ENCODE measurements at places on chromosomes 2 and 18.

- DNase-seq = no peak
These were observed 55.8 kb upstream of the TNP1 start for GRCh38 chr2:216915557-216916150.

DNA sequence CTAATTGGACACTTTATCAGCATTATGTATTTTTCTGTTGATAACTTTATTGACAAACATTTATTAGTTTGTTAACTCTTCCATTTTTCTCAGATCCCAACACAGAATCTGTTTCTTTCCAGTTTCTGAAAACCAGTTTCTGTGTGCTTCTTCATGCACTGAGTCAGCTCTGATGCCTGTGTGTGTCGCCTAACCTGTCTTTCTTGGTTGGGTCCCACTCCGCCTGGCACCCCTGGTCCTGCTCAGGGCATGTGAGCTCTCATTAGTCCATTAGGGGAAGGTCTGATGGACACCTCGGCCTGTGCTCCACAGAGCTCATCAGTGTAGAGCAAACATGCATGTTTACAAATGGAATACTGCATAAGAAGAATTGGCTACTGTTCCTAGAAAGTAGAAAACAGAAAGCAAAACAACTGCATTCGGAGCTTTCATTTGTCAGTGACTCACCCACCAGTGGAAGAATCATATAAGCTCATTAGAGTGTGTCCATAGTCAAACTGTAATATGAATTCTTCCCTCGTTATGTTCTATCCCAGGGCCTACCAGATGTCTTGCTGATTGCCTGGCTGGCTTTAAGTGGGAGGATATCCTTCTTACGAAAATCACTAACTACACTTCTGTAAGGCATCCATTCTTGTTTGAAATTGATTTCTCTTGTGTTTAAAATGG is 137.7 kb downstream of the SNTG2 start:
- DNase-seq = no peak

GRCh38 chr2:12867631-12868287 is 151.0 kb downstream of the TRIB2 start:
- no peak for DNase-seq

GRCh38 chr18:46883180-46883579 is 34.1 kb downstream of the PIAS2 start:
- no peak for DNase-seq

DNA sequence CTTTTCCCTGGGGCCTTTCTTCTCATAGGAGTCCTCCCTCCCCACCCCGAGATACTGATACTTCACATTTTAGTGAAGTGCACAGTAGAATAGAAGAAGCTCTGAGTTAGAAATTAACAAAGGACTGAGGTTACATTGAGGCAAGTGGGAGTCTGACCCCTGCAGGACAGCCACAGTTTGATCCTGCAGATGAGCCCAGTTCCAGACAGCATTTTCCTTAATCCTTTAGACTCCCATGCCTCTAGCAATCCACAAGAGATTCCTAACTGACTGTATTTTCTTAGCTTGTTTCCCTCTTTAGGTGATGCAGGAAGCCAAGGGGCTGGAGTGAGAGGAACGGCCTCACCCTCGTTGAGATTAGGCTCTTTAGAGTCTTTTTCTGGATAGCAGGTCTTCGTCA is 204.0 kb downstream of the CYRIA start:
- DNase-seq = no peak

- no peak for DNase-seq
These were observed 36.8 kb upstream of the IGFBP2 start for GRCh38 chr2:216596236-216596979.

- DNase-seq = no peak
These were observed 124.3 kb downstream of the XRCC5 start for GRCh38 chr2:216233281-216233995.

DNA sequence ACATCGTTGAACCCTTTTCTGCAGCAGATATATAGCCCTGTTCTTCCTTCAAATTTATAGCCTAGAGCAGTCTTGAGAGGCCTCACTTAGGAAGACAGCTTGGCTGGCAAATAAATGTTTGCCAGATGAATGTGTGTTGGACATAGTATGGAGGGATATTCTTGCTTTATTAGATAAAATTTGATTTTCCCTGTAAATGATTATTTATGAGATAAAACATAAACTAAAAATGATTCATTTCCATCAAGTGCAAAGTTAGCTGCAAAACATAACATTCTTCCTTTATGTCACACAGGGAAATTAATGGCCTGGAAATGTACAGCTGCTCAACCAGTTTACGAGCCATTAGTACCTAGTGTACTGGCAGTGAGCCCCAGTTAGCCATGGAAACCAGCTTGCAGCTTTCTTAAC is 82.5 kb downstream of the LIMS1 start:
- no peak for DNase-seq

DNA sequence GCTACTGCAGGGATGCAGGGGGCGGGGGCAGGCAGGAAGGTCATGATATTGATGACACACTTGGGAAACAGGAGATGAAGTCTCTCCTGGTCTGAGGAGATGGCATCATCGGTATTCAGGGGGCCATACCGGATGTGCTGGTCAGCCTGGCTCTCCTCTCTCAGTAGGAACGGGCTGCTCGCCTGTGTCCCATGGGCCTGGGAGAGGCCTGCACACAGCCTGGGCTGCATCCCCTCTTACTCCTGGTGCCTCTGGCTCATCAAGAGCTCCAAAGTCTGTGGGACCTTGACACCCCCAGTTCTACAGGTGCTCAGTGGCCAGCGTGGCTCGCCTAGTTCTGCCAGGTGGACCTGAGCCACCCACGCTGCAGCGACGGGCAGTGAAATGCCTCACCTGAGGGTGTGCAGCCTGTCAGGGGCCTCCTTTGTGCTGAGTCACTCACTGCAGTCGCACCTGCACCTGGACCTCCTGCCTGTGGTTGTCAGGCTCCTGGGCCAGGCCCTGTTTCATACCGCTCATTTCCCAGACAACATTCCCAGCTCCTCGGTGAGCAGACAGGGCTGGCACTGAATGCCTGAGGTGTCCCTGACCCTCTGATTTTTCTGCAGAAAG is 18.6 kb upstream of the CNDP1 start:
- no peak for DNase-seq

- DNase-seq = no peak
These were observed 5.4 kb downstream of the FBXO15 start for GRCh38 chr18:74142252-74142651.

GRCh38 chr2:96626553-96626942 is 11.6 kb downstream of the KANSL3 start:
- no peak for DNase-seq

DNA sequence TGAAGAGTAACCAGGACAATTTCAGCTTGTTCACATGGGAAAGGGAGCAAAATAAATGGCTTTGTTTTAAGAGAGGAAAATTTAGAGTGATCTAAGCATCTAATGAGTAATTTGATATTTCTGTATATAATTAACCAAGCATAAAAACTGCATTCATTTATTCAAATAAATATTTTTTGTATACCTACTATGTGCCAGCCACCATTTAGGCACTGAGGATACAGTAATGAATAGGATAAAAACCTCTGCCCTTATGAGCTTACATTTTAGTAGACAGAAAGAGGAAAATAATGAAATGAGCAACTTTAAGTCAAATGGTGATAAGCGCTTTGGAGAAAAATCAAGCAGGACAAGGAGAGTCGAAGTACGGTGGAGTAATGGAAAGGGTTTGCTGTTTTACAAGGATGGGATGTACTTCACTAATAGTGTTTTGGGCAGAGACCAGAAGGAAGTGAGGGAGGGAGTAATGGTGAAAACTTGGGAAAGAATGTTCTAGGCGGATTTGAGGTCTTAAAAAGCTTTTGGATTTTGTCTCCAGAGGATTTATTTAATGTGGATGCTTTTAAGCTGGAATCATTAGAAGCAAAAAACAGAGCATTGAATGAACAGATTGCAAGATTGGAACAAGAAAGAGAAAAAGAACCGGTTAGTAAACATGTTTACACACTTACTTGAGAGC is 17.4 kb downstream of the NDC80 start:
- no peak for DNase-seq

DNA sequence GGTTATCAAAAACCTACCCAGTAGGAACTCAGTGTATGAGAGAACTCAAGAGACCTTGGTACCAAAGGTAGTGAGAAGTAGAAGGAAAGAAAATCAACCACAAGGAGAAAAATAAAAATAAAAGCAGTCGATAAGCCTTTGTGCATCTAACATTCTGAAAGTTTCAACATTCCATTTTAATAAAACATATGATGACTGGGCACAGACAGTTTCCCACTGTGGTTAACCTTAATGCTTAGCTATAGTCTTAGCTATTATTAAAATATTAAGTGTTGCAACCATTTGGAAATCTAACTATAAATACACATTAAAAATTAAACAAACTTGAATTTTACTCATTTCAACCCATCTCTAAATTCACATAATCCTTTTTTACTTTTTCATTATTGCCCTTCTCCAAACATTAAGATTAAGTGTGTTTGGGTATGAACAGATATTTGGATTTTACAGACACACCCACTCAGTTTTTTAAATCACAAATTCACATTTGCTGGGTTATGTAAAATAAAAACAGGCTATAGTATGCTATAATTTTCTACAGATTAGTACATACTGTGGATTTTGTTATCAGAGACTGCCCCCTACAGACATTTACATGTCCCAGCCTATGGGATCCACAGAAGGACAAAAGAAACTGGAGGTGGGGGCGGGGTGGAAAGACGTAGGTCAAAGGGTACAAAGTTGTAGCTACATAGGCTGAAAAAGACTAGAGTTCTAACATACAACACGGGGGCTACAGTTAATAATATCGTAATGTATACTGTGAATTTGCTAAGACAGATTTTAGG is 32.8 kb downstream of the SRBD1 start:
- DNase-seq = no peak

DNA sequence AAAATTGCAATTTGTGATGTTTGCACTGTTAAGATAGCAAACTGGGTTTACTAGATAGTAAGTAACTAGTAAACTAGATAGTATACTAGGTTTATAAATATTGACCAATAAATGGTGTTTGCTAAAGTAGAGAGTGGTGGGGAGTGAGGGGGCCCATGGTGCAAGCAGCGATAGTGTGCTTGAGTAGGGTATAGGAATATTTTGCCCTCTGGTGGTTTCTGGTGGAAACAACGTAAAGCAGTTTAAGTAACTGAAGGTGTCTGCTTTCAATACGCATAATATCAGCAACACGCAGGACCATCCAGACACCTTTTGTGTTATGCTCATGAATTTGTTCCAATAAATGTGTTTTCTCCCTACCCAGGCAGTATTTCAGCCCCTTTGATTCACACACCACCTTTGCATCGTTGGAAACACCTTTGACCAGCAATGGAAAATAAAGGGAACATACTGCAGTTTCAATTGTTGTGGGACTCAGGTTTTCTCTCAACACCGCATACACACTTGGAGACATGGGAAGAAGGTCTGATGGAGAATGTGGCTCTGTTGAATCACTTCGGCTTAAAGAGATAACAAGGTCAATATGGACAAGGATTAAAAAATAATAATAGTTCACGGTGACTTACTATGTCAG is 16.7 kb upstream of the STAT1 start:
- DNase-seq = no peak

- no peak for DNase-seq
These were observed 793 bp downstream of the ZNF236 start for GRCh38 chr18:76823161-76823538.

DNA sequence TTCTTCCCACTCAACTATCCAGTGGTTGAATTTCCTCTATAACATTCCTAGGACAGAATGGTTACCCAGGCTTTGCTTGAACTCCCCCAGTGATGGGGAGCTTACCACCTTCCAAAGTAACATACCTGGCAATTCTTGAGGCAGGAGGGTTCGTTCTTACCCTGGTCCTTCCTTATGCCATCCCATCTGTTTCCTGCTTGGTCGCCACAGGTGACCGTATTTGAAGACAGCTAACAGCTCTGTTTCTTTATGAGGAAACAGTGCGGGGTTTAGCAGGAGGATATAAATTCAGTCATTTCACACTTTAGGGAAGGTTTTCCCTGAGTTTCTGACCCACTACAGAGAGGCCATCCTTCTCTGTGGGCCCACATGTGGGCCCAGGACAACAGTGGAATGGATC is 42.6 kb downstream of the FOSL2 start:
- no peak for DNase-seq

GRCh38 chr2:10646153-10646552 is 43.6 kb downstream of the NOL10 start:
- no peak for DNase-seq

GRCh38 chr2:100865816-100866460 is 46.0 kb downstream of the NPAS2 start:
- DNase-seq = no peak

- no peak for DNase-seq
These were observed 406.1 kb downstream of the LRATD1 start for GRCh38 chr2:15038366-15039364.

- DNase-seq = no peak
These were observed 6.3 kb downstream of the THNSL2 start for GRCh38 chr2:88176352-88176984.

DNA sequence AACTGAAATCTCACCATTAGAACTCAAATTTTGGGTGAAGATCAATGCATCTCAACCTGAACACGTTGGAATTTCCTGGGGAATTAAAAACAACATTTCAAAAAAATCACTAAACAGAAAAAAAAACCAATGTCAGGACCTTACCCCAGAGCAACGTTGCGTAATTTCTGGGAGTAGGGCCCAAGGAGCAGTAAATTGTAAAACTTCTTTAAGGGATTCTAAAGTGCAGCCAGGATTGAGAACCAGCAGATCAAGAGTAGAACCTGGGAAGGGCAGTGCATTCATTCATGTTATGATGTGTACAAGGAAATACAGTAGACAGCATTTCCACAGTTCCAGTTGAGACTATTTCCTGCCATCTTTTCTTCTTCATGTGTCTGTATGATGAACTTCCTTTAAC is 56.9 kb downstream of the RHBDD1 start:
- no peak for DNase-seq

GRCh38 chr18:44912740-44913478 is 232.2 kb downstream of the SETBP1 start:
- DNase-seq = no peak

- DNase-seq = no peak
These were observed 514.4 kb upstream of the HS6ST1 start for GRCh38 chr2:128832946-128833663.

DNA sequence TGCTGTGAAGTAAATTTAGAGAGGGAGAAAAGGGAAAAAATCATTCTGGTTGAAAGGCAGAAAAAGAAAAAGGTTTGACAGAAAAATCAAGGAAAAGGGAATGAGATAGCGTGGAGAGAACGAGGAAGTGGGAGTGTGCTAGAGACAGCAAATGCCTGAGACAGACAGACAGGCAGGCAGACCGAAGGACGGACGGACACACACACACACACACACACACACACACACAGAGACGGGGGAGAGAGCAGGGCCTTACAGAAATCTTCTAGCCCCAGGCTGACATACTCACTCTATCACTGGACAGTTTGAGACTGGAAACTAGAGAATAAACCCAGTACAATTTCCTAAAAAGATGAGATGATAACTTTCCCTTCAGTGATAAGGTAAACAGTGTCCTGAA is 238.4 kb downstream of the ZNF521 start:
- no peak for DNase-seq
